ENCODE measurements at places on chromosomes 12 and 14. TPM values are rescaled to one million over a fixed set of nuclear protein-coding genes. Genes with fewer than 3 reads are reported as not detected.
A peak's percentile ranks its signal among the peaks of the same experiment; 100 is the strongest.

- peaks cover 2% of the 10 kb centered on the region for H3K27me3 ChIP-seq
- H3K4me3 ChIP-seq, result no peak overlapping the region
- H3K4me1 ChIP-seq, result no peaks in the 10 kb centered on the region
- no peak overlapping the region for H3K27ac ChIP-seq
- no peaks in the 10 kb centered on the region for H3K36me3 ChIP-seq
- peak; percentile 43 for DNase-seq
These were observed 187.5 kb downstream of the RBM19 start for GRCh38 chr12:113778432-113779132.

The PDE3A gene
- 18.3 TPM for total RNA-seq

- no peaks in the 10 kb centered on the region for H3K4me1 ChIP-seq
- H3K27ac ChIP-seq, result peak overlapping the region; percentile 69
- H3K27me3 ChIP-seq, result no peaks in the 10 kb centered on the region
- peak; percentile 49 for DNase-seq
- H3K4me3 ChIP-seq, result peak overlapping the region; percentile 72
- no peaks in the 10 kb centered on the region for H3K36me3 ChIP-seq
These were observed 1.2 kb downstream of the CDK2AP1 start for GRCh38 chr12:123270214-123271000.

The RPGRIP1 gene
- 0.47 TPM for total RNA-seq

The TMEM119 gene
- total RNA-seq, result 15.8 TPM

Data from kidney (tissue), 22 donors.